ENCODE measurements at places on chromosomes 2 and 18.

- no peak for DNase-seq
These were observed 1719.2 kb upstream of the LRRTM1 start for GRCh38 chr2:82023710-82024109.

- DNase-seq = no peak
These were observed 778 bp downstream of the BBS5 start for GRCh38 chr2:169480079-169480465.

- DNase-seq = no peak
These were observed 94.2 kb upstream of the DLGAP1 start for GRCh38 chr18:4549164-4549872.

GRCh38 chr18:33579349-33580215, 1.6 kb downstream of the ASXL3 start:
- no peak for DNase-seq

- DNase-seq = no peak
These were observed 2.6 kb upstream of the THUMPD2 start for GRCh38 chr2:39781697-39782096.
